Right ventricle myocardium inferior (tissue), 1 donor: ENCODE measurements at places on chromosomes 4 and X. TPM values are rescaled to one million over a fixed set of nuclear protein-coding genes. Genes with fewer than 3 reads are reported as not detected.

PABPC1L2B gene
- total RNA-seq = not detected

CFAP299 gene
- total RNA-seq = 0.38 TPM

AADAT gene
- total RNA-seq = 1.4 TPM

- DNase-seq = no peak
Observed at GRCh38 chrX:20393944-20394343, 127.2 kb upstream of the RPS6KA3 start.

GRCh38 chr4:73156394-73156793 lies 86.9 kb upstream of the COX18 start:
- no peak for DNase-seq

DNA sequence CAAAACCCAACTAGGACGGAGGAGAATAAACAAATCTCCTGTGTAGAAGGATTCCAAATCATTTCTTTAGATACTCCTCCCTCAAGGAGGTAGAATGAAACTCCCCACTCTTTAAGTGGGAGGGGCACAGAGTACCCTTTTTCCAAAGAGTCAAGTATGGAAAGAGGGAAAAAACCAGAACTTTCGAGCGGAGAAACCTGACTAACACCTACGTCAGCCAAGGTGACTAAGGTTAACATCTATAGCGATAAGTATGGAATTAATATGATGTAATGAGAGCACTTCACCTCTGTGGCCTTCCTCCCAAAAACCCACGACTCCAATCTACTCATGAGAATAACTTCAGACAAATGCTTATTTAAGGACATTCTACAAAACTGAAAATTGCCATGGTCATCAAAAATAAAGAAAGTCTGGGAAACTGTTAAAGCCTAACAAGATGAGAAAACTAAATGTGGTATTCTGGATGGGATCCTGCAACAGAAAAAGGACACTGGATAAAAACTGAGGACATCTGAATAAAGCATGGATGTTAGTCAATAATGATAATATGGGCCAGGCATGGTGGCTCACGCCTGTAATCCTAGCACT lies 157.0 kb upstream of the MAP3K15 start:
- no peak for DNase-seq
